ENCODE measurements at places on chromosomes 5 and 9.

DNA sequence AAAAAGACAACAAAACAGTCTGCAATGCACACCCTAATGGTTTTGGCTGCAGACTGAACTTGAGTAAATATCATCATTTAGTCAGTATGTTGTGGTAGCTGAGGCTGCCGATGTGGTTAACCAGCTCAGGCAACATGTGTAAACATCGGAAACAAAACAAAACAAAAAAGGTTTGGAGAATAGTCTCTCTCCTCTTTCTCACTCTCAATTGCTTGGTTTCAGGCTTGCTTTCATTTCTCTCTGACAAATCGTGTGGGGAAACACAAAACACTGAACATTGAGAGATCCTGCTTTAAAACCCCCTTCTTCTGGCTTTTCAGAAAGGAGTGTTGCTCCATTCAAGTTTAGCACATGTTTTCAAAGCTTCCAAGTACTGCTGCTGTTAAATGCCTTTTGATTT lies 453.3 kb downstream of the BNC2 start:
- no peak for DNase-seq

DNA sequence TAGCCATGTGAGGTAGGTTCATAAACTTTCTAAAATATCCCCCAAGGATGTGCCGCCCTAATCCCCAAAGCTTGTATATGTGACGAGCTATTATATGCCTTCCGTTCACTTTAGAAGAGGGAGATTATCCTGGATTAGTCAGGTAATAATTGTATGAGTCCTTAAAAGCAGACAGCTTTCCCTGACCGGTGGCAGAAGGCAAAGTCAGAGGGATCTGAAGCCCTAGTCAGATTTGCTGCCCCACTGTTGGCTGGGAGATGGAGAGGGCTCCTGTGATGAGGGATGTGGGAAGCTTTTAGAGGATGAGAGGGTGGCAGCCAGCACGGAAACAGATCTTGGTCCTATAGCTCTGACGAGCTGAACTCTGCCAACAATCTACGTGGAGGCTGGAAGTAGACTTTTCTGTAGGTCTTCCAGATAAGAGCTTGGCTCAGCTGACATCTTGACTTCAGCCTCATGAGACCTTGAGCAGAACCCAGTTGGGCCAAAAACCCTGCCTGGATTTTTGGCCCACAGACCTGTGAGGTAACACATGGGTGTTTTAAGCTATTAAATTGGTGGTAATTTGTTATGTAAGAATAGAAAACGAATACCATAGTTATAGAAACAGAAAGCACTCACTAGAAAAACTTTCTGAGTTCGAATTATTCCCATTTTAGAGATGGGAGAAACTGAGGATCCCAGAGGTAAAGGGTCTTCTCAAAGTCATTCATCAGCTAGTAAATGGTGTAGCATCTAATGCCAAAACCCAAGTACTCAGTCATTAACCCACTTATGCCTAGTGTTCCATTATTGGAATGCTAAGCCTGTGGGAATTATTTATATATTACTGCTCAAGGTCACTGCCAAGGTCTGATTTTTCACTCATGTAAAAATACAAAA lies 48.9 kb downstream of the SH3PXD2B start:
- DNase-seq: no peak

DNA sequence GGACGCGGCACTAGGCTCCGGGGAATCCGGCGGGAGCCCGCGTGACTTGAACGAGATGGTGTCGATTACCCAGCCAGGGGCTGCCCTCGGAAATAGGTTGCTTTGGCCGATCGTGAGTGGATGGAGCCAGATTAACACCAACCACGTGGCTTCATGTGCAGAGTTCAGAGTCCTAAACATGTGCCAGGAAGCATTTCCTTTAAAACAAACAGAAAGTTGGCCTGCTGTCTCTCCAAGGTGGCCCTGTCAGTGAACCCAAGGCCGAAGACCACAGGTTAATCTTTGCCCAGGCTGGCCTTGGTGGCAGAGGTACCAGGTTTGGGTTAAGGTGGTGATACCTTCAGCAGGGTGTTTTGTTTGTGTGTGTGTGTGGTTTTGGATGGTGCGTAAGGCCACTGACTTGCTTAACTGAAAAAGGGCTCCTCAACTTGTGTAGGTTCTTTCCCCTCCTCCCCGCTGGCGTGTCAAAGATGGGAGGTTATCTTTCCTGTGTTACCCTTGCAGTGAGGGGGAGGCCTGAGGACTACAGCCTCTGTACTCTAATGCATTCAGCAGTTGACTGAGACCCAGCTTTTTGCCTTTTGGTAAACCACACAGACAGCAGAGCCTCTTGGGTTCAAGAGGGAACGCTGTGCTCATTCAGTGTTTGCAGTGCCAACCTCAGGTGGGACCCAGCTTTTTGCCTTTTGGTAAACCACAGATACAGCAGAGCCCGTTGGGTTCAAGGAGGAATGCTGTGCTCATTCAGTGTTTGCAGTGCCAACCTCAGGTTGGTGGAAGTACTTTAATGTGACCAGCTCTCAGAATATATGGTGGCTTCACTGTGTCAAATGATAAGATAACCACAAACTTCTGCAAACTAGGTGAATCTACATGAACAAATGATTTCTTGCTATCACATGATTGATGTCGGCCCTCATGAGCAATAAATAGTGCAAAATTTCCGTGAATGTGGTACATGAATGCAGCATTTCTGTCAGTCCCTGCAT lies 1.4 kb downstream of the IQGAP2 start:
- no peak for DNase-seq

DNA sequence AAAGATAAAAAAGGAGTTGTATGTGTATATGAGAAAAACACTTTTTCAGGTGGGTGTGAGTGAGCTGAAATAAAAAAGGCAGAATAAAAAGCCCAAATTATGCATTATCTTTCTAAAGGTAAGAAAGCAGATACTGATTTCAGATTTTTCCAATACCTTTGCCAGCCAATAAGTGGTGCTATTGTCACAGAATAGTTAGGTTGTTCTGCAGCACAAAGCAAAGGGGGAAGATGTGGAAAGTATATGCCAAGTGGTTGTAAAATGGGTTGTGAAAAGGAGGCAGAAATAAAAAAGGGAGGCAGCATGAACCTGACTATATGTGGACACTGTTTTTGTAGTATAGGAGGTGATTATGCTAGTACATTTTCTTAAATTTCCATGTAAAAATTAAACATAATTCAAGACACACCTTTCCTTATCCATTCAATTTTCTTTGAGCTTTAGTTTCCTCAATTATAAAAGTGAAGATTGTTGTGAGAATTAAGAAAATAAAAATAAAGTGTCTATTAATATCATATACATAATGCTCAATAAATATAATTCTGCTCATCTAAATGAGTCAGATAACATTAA lies 106.7 kb downstream of the SMIM15 start:
- no peak for DNase-seq

DNA sequence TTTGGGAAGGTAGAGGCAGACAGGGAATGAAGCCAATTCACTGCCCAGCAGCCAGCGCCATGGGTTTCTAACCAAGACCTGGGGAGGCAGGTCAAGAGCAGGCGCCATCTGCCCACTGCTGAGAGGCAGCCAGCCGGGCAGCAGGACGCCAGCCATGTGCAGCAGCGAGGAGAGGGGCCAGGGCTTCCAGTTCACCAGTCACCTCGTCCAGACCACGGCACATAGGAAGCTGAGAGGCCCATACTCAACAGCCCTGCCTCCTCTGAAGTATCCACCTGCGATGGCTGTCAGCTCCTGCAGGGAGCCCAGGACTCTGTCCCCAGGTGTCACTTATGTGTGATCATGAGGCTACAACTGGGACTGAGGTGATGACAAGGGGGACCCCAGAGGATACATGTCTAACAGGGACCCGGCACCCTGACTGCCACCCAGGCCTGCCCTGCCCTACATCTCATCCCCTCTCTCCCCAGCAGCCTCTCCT lies 30.1 kb downstream of the IPPK start:
- DNase-seq: no peak

GRCh38 chr5:5738797-5739489 lies 316.5 kb downstream of the ICE1 start:
- no peak for DNase-seq

- no peak for DNase-seq
These were observed 192.2 kb downstream of the DMAC1 start for GRCh38 chr9:7607421-7607820.

GRCh38 chr5:102713278-102713677 lies 41.8 kb upstream of the PAM start:
- no peak for DNase-seq

DNA sequence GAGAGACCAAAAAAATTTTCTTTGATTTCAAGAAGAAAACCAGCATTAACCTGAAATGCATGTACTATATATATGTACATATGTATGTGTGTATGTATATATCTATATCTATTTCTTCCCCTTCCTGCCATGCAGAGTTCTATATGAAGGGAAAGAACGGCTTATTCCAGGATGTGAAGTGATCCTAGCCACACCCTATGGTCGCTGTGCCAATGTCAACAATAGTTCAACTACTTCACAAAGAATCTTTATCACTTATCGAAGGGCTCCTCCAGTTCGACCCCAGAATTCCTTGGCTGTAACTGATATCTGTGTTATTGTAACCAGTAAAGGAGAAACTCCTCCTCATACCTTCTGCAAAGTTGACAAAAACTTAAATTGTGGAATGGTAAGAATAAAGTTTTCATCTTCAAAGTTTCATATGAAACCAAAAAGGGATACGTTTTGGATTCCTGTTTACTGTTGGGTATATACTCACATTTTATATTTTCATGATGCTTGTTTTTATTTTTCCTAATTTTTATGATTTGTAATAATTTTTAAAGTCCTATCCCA lies 56.2 kb downstream of the DENND4C start:
- DNase-seq: no peak

DNA sequence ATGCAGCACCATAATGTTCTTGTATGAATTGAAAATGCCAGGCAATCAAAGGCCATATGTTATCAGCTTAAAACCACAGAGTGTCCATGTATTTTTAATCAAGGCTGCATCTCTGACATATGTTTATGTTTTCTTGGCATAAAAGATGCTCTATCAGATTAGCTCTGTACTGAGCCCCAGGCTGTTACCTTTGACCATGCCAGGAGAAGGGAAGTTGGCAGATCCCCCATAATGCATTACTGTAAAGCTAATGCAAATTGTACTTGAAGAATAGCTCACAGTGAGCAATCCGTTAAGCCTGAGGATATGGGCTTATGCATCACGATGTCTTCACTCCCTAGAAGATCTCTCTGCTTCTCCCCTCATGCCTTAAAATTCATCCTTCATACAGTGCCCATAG lies 414.4 kb downstream of the BRINP1 start:
- DNase-seq: no peak

DNA sequence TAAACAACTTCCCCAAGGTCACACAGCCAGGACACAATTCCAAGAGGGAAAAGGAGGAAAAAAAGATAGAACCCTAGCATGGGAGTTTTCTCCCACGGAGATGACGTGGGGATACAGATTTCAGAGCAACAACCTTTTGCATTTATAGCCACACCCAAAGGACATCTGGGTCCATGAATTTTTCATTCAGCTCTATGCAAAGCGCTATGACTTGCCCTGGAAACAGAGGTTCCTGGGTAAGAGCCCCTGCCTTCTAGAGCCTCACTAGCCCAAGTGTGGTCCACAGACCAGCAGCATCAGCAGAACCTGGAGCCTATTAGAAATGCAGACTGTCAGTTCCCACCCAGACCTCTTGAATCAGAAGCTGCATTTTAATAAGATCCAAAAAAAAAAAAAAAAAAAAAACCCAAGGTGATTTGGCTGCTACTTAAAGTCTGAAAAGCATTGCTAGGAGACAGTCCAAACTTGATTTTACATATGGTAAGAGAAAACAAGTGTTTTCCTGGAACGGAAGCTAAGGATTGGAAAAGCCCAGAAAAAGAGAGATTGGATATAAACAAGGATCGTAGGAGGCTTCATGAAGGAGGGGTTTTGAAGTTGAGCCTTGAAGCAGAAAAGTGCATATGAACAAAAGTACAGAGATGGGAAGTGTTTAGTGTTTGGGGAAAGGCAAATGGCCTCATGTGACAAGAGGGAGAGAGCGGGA lies 17.6 kb upstream of the ADAM19 start:
- no peak for DNase-seq

All from Right ventricle myocardium inferior (tissue), 1 donor.